T-helper 17 cell (primary cell): ENCODE measurements at places on chromosomes 11 and 22.

- DNase-seq, result no peak
These were observed 74.3 kb upstream of the ARHGAP42 start for GRCh38 chr11:100612766-100613165.

- DNase-seq, result no peak
These were observed 68.6 kb downstream of the KCNQ1 start for GRCh38 chr11:2513441-2513840.

- DNase-seq, result no peak
These were observed 1595.5 kb upstream of the TENM4 start for GRCh38 chr11:81036168-81036870.

- no peak for DNase-seq
These were observed 245.0 kb upstream of the POU2AF2 start for GRCh38 chr11:111000400-111001080.

DNA sequence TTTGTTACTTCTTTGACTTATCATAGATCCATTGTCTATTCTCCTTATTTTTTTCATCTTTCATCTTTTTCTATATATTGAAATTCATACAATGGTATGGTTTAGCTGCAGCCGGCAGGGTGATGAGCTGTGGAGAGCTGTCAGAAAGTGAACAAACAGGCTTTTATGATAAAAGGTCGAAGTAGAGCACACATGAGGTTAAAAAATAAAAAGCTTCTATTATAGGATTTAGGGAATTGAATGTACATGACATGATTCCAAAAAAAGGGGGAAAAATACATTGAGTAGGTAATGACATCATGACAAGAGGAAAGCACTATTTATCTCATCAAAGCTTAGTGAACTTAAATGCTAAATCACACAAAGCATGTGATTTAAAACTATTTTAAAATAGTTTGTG is 884.8 kb downstream of the METTL15 start:
- no peak for DNase-seq
